ENCODE measurements at places on chromosomes 1 and 21.

DNA sequence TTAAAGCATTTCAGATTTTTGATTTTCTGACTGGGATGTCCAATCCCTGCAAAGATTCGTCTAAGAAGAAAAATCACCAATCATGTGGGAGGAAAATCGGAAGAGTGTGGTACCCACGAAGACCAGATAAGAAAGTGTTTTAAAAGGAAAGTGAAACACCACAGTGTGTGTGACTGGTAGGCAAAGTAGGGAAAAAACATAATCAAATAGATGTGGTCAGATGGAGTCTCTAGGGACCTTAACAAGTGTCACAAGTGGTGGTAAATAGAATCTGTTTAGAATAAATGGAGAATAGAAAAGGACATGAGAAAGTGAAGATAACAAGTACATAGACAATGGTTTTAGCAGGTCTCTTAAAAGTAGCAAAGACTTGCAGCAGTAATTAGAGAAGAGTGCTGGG, 154.6 kb downstream of the SLC30A10 start:
- no peak for DNase-seq

GRCh38 chr21:45640888-45641479, 2.5 kb upstream of the PCBP3 start:
- no peak for DNase-seq

GRCh38 chr1:154485910-154486496, 16.0 kb upstream of the TDRD10 start:
- no peak for DNase-seq

GRCh38 chr1:178360421-178360820, 136.3 kb downstream of the CLEC20A start:
- no peak for DNase-seq

GRCh38 chr1:1625824-1626206, 6.2 kb upstream of the MMP23B start:
- DNase-seq = no peak

DNA sequence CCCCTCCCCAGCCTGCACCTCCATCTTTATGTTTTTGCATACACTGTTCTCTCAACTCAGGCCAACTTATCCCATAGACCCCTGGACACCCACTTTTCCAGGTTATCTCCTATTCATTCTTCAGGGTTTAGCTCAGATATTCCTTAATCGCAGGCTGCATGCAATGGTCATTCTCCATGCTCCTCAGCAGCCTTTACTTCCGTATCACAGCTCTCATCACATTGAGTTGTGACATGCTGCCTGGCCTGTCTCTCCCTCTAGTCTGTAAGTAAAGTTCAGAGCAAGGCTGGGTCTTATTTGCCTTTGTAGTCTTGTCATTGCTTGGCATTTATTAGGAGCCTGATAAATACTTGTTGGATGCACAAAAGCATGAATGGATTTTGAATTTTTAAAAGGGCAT, 6.9 kb downstream of the DNAJC6 start:
- DNase-seq = no peak

GRCh38 chr1:170701962-170702361, 38.0 kb downstream of the PRRX1 start:
- DNase-seq = no peak

GRCh38 chr1:50968821-50969610, 1.0 kb upstream of the CDKN2C start:
- DNase-seq = peak; percentile 18

GRCh38 chr1:29279406-29279805, 43.1 kb downstream of the PTPRU start:
- DNase-seq = no peak
